ENCODE measurements at places on chromosomes 13 and 19.

- DNase-seq, result no peak
Observed at GRCh38 chr13:77316430-77316829, 10.5 kb downstream of the MYCBP2 start.

- DNase-seq, result no peak
Observed at GRCh38 chr13:110855363-110855762, 59.5 kb downstream of the ANKRD10 start.

- no peak for DNase-seq
Observed at GRCh38 chr19:19269952-19270694, 3.0 kb downstream of the TM6SF2 start.

DNA sequence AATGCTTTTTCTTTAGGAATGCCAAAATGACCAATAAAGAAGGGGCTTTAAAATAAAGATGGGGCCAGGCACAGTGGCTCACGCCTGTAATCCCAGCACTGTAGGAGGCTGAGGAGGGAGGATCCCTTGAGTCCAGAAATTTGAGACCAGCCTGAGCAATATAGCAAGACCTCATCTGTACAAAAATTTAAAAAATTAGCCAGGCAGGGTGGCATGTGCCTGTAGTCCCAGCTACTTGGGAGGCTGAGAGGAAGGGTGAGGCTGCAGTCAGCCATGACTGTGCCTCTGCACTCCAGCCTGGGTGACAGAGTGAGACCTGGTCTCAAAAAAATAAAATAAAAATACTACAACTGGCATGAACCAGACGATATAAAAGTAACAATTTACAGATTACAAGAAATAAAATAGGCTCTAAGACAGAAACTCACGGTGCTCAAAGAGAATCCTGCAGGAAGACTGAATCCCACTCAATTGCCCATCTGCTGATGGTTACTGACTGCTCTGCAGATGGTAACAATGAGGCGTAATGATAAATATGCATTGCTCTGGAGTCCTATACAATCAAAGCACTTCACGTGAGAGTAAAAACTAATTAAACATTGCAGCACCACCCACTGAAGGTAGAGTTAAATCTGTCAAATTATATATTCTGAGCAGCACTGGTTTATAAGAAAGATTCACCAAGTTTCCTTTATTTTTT lies 93.2 kb downstream of the LHFPL6 start:
- no peak for DNase-seq

- DNase-seq, result no peak
Observed at GRCh38 chr19:55145232-55145631, 3.8 kb downstream of the TNNT1 start.

DNA sequence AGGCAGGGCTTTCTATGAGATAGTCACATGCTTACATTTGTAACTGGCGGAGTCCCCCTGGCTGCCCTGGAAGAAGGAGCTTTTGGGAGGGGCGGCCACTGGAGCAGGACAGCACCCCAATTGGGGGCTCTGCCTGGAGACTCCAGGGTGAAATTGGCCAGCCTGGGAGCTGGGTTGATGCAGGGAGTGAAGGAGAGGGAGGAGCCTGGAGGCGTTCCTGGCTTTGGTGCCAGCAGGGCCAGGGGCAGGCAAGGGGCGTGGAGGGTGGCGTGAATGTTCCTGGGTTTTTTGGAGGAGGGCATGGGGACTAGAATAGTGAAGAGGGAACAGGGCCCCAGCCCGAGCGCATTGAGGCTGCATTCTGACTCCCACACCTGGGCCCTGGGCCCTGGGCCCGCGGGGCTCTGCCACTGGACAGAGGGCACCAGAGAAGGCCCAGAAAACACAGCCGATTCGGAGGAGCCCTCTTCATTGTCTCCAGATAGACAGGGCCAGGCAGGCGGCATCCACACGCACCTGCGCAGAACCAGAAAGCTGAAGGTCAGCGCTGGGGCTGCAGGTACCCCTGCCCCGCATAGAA lies 29.5 kb downstream of the COMP start:
- DNase-seq, result no peak

- DNase-seq, result no peak
Observed at GRCh38 chr13:81779876-81780275, 1439.0 kb upstream of the SPRY2 start.

DNA sequence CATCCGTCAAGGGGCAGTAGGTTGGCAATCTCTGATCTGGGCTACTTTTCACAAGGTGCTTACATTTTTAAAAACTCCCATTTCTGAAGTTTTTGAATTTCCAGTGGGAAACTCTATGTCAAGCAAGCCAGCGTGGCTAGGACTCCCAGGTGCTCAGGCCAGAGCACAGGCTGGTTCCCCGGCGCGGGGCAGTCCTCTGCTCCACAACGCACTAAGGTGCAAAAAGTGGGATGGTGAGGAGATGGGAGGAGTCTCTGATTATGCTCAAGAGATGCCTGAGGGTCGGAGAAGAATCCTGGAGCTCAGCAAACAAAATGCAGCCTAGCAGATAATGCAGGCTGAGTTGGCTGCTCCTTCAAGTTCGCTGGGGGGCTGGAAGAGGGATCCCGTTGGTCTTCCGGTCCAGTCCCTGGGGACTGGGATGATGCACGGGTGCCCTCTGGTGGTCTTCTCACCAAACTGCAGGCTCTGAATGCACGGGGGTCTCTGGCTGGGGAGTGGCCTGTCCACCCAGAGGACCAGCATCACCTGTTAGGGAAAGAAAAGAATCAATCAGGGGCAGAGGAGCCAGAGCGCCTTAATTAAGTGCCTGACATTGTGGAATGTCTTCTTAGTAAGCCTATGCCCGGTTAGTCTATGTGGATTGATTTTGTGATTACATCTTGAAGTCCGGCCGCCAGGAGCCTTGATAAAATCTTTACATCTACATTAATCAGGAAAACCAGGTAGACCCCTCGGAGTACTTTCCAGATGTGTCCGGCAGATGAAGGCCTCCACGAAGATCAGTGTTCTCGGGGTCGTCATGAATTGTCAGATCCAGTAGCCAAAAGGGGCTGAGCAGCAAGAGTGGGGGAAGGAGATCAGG lies 244.4 kb upstream of the MAB21L1 start:
- DNase-seq, result peak; percentile 7

GRCh38 chr19:18488403-18488723 lies 33.5 kb downstream of the ELL start:
- no peak for DNase-seq

- DNase-seq, result peak; percentile 79
Observed at GRCh38 chr19:18304458-18305310, 18.2 kb downstream of the LSM4 start.

DNA sequence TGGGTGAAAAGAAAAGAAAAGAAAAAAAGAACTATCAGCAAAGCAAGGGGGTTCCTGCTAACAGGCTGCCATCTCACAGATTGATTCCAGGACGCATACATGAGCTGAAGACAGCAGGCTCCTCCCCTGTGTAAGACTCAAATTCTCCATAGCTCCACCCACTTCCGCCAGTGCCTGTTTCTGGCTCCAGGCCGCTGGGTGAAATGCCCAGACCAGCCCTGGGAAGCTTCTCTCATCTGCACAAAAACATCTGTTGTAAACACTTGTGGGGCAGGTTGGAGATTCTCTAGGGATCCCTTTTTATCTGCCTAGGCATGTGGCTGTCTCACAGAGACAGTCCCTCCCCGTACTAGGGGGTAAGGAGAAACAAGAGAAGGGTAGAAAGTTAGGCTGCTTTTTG lies 1054.4 kb upstream of the SPRY2 start:
- DNase-seq, result no peak

DNA sequence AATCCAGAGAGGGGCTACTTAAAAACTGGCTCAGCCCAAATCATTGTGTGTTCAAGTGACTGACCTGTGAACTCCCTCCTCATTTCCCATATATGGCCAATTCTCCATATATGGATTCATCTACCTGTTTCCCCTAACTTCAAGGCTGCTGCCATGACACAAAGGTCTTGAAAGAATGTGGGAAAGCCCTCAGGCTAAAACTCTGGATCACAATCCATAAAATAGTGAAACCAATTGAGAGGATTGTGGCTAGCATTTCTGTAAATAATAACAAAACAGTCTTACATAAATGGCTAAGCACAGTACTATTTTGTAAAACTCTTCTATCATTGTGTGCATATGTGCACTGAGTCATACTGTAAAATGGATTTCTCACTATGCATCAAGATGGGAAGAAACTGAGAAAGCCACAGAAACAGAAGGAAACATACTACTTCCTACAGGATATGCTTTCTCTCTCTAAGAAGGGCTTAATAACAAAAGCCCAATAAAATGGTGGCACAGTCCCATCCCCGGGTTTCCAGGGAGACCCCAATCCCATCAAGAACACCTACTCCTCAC lies 80.5 kb downstream of the FOXO1 start:
- DNase-seq, result no peak

DNA sequence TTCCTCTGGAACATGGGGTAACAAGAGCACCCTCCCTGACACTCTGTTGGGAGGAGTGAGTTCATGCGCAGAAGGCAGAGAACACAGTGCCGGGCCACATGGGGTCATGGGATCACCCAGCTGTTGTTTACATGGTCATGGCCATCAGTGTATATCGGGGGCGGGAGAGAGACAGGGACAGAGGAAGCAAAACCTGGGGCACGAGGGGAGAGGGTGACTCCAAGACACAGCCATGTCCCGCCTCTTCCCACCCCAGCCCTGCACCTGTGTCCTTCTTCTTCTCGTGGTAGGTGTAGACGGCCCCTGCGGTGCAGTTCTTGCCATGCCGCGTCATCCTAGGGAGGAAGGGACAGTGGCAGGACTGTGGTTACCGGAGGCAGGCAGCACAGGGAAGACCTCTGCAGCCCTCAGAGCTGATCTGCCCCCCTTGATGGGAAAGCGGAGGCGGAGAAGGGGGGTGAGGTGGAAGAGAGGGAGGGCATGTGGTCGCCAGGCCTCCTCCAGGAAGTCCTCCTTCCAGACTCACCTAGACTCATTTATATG lies 19.9 kb downstream of the NOSIP start:
- DNase-seq, result no peak

GRCh38 chr13:33251131-33251661 lies 34.4 kb downstream of the STARD13 start:
- no peak for DNase-seq

DNA sequence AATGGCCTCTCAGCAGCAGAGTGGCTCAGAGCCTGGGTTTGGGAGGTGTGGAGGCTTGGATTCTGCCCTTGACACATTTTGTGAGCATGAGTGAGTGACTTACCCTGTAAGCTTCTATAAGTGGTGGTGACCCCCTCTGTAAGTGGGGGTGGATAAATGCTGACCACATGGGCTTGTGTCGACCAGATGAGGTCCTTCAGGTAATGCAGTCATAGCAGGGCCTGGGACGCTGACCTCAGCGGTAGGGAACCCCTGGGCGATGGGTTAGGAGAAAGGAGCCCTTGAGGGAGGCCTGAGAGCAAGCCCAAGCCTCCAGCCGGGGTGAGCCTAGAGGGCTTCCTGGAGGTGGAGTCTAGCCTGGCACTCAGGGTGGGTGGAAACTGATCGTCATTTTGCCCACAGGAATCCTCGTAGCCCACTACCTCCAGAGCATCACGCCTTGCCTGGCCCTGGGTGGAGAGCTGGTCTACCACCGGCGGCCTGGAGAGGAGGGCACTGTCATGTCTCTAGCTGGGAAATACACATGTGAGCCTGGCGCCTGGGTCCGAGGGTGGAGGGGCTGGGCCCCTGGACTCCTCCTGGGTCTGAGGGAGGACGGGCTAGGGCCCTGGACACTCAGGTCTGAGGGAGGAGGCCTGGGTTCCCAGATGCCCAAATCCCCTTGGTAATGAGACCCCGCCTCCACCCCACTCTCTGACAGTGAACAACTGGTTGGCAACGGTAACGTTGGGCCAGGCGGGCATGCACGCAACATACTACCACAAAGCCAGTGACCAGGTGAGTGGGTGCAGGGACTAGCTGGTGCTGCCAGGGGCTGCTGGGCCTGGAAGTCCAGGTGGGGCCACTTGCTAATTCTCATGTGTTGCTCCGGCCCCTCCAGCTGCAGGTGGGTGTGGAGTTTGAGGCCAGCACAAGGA lies 5.0 kb upstream of the APOE start:
- no peak for DNase-seq

- no peak for DNase-seq
Observed at GRCh38 chr19:56813531-56813930, 27.0 kb downstream of the PEG3 start.

DNA sequence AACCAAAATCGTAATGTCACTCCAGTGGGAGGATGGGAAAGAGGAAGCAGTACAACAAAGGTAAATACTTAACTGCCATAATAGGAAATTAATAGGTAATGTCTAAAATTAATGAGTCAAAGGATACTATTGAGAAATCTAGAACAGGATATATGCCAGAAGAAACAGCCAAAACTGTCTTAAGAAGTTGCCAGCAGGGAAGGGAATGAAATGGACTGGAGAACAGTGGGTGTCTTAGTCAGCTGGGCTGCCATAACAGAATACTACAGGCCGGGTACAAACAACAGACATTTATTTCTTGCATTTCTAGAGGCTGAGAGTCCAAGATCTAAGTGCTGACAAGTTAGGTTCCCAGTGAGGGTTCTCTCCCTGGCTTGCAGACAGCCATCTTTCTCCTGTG lies 40.3 kb upstream of the IPO5 start:
- DNase-seq, result no peak

All from stimulated activated CD4-positive, alpha-beta T cell treated with anti-CD3 and anti-CD28 coated beads, Interleukin-1b, Interleukin-23, amount 100 ng/mL, for 4 hours (primary cell).